DMS79 (cell line): ENCODE measurements at places on chromosomes 1 and 21.

DNA sequence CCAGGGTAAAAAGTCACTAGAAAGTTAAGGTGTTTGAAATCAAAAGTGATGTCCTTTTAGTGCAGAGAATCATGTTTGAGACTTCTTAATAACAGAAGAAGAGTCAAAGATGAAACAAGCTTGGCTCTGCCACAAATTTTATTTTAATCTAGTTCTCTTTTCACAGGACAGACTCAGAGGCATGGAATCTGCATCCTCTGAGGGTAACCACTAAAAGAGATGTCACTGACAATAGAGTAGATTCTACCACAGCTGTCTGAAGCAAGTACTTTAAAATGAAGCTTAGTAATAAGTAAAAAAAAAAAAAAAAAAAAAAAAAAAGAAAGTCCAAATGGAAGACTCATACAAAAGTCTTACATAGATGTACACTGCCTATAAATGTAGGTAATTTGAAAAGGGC, 519.7 kb upstream of the PRMT6 start:
- DNase-seq, result no peak

GRCh38 chr1:164720440-164721227, 161.7 kb downstream of the PBX1 start:
- no peak for DNase-seq

- DNase-seq, result peak; percentile 43
Measured at GRCh38 chr1:54750596-54750995, 13.7 kb downstream of the PARS2 start.

DNA sequence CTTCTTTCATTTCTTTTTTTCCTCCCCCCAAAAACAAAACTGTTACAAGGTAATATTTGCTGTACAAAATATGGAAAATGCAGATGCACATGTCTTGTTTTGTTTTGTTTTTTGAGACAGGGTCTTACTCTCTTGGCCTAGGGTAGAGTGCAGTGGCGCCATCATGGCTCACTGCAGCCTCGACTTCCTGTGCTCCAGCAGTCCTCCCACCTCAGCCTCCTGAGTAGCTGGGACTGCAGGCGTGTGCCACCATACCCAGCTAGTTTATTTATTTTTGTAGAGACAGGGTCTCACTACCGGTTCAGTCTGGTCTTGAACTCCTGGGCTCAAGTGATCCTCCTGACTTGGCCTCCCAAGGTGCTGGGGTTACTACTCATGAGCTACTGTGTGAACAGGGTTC, 15.5 kb downstream of the PRRC2C start:
- no peak for DNase-seq
